NCI-H1436 treated with DMSO at 0.1 percent for 48 hours (cell line): ENCODE measurements at places on chromosomes 2 and 18.

- no peak for DNase-seq
Measured at GRCh38 chr2:28661589-28662001, 90.0 kb upstream of the PPP1CB start.

DNA sequence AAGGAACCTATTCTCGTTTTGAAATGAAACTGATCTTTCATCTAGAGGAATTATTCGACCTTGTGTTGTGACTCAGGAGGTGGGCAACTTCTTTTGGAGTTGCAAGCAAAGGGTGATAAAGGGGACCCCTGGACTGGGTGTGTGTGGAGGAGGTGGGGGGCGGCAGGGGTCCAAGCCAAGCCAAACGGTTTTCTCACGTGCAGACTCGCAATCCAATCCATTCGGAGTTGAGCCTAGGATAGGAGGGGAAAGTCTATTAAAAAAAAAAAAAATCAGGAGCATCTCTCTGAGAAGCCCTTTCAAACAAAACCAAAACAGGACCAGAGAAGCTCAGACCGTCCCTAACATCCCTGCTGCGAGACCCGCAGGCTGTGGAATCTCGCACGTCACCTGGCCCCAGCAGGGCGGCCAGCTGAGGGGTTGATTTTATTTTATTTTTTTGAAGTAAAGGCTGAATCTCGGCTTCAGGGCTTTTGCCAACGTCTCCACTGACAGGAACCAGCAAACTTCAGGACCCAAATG lies 3.7 kb upstream of the ZEB2 start:
- no peak for DNase-seq

- DNase-seq = no peak
Measured at GRCh38 chr2:121903037-121903689, 147.7 kb downstream of the TSN start.

GRCh38 chr18:57885931-57886330 lies 82.8 kb upstream of the ATP8B1 start:
- no peak for DNase-seq

DNA sequence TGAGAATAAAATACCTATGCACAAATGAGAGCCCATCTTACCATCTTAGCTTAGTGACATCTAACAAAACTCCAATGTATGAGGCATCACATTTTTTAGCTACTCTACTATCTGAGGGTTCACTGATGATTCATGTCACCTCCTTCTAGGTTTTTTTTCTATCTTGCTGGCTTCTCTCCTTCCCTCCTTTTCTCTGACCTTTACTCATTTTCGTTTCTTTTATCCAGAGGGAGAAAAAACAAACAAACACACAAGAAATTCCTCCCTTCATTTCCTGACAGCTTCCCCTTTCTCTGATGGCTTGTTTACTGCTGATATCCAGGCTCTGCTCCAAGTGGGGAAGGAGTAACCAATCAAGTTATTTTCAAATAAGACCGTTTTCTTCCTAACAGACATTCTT lies 115.1 kb downstream of the UBE2E3 start:
- DNase-seq = no peak

DNA sequence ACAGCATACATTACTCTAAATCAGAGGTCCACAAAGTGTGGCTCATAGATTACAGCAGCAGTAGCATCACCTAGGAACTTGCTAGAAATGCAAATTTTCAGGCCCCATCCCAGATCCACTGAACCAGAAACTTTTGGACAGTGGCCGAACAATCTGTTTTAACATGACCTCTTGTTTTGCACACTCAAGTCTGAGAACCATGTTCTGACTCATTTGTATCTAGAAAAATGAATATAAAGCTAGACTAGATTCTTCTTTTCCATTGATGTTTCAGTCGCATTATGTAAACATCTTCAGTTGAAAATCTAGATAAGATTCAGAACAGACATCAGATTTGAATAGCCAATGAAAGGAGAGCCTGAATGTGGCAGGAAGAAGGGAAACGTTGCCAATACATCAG lies 608.8 kb downstream of the LRP1B start:
- DNase-seq = no peak

DNA sequence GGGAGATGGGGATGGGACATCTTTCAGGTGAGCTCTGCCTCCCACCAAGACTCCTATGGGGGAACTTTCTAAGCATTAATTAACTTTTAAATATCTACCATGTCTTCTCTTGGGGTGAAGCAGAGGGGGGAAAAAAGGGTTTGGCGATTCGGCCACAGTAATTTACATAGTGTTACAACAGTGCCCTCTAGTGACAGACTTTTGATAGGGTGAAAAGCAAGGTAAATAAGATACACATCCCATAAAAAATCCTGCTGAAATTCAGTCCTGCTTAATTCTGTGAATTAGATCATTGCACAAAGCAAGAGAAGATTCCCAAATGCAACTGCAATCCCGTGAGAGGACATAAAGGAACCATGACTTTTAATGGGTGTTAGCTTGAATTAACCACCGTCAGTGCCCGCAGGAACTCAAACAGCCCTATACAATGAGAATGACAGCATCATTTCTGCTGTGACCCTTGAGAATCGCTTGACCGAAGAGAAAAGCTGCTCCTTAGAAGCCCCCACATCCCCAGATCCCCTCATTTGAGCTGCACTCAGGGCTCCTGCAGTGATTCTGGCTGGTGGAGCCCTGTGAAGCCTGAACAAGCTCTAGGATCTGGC lies 32.8 kb downstream of the FAM124B start:
- DNase-seq = no peak
